ENCODE measurements at places on chromosomes 13 and 19.

- DNase-seq, result no peak
Observed at GRCh38 chr13:30618186-30618929, 638 bp downstream of the USPL1 start.

DNA sequence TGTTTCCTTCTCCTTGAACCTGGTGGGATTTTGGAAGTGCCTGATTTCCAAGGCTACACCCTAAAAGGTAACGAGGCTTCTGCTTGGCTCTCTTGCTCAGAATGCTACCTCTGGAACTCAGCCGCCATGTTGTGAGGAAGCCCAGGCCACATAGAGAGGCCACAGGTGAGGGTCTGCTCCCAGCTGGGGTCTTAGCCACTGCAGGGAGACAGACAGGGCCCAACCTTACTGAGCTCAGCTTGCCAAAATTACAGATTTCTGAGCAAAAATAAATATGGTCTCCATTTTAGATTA, 61.4 kb downstream of the GPR12 start:
- no peak for DNase-seq

- DNase-seq, result no peak
Observed at GRCh38 chr19:3270902-3271301, 46.4 kb downstream of the CELF5 start.

DNA sequence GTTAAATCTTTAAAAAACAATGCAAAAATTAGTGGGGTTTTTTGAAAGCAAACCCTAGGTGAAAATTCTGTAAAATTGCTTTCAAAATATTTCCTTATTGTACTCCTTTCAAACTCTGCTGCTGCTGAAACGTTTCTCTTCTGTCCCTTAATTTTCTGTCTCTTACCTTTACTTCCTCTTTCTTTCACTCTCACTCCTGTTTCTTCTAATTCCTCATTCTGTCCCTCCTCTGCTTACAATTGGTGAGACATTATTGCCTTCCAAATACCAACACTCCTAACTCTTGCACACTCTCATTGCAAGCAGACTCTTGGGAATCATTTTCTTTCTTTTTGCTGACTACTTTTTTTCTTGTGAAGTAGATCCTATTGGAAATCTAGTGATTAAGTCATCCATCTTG, 685.6 kb upstream of the SLITRK1 start:
- DNase-seq, result no peak

All from stimulated activated CD4-positive, alpha-beta T cell treated with anti-CD3 and anti-CD28 coated beads, TNF-alpha, amount 100 ng/mL, for 24 hours (primary cell).